ENCODE measurements at places on chromosomes 5 and 9.

DNA sequence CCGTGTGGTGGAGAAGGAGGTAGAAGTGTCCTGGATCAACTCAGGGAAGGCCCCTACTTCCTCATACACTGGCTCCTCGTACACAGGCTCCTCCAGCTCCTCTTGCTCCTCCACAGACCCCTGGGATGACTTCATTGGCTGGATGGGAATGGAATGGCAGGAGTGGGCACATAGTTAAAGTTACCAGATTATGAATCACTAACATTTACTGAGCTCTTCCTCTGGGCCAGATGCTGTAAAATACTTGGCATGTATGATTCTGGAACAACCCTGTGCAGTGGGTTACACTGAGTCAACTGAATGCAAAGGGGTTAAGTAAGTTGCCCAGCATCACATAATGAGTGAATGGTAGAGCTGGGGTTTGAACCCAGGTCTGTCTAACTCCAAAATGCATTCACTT, 3.1 kb upstream of the FCHSD1 start:
- DNase-seq, result no peak

DNA sequence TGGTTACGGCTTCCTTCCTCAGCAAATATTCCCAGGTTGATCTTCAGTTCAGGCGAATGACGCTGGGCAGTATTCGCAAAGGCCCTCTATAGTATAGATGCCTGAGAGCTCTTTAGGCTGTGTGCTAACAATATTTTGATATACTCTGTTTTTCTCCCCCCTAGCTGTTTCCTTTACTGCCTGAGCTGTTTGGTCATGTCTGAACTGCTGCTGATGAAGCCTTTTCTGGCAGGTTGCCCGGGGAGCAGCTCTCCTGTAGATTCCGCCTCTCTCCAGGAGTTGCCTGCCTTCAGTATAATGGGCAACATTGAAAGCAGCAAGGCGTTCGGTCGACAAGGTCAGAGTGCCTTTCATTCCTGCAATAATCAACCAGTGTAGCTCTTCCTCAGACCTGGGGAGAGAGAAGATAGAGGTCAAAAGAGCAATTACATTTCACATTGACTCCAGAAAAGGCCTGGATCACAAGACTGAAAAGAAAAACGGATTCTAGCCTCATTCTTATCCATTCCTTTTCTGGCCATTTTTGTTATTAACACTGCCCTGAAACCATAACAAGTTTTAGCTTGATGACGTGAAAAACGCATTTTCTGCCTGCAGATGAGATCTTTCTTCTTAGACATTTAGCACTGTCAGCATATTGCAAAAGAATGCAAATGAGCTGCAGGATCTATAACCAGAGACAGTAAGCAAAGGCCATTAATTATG, 60.1 kb upstream of the ZNF608 start:
- DNase-seq, result no peak

DNA sequence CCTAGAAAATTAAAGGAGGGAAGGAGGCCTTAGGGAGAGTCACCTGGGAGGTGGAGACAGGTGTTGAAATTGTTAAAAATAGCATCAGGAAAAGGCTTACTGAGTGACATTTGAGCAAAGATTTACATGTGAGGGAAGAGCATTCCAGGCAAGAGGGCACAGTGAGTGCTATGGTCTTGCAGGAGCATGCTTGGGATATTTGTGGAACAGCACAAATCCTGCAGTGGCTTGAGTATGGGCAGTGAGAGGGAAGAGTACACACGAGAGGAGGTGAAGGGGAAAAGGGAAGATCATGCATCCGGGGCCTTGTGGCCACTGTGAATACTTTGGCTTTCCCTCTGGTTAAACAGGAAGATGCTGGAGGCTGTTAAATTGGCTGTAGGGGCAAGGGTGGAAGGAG, 36.6 kb downstream of the ACER2 start:
- DNase-seq, result no peak

- no peak for DNase-seq
Observed at GRCh38 chr9:35396560-35397215, 93.2 kb upstream of the RUSC2 start.

GRCh38 chr5:112711436-112711835, 26.2 kb upstream of the APC start:
- DNase-seq, result no peak

DNA sequence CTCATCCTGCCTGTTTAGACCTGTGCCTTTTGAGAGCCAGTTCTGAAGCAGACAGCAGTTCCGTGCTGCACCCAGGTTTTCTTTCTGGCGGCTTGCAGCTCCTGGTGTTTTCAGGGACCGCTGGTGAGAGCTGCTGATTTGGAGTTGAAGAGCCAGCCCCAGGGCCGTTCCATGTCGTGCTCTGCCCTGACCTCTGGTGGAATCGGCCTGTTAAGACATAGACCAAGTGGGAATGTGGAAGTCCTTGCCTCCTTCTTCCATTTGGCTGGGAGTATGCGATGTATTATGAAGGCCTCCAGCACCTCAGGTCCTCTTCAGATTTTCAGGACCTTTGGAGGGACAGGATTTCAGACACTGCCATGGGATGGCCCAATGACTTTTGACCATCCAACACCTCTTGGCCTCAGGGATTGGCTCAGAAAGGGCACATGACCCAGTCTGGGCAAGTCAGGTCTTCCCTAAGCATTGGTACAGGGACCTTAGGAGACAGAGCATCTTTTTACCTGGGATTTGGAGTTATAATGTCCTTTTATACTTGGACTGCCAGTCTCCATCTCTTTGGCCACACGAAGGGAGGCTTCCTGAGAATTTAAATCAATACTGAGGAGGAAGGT, 136.1 kb upstream of the CLINT1 start:
- DNase-seq, result peak; percentile 17

- no peak for DNase-seq
Observed at GRCh38 chr9:134410071-134410834, 84.0 kb downstream of the RXRA start.

All from stimulated activated CD4-positive, alpha-beta T cell treated with anti-CD3 and anti-CD28 coated beads, Interleukin-1b, Interleukin-23, amount 100 ng/mL, for 24 hours (primary cell).